ENCODE measurements at places on chromosomes 3 and 15.

DNA sequence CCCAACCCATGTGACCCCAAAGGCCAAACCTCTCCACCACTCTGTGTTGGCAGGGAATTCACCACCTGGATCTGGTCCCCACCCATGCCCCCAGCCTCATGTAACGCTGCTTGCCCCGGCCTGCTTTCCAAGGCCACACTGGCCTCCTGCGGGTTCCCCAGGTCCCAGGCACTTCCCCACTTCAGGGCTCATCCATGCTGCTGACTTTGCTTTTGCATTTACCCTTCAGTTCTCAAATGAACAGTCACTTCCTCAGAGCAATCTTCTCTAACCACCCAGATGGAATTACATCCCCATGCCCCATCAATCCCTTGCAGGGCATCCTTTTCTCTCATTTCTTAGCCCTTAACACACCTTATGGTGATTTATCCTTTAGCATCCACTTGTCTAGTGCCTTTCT, 9.2 kb downstream of the DAPK2 start:
- DNase-seq = no peak

DNA sequence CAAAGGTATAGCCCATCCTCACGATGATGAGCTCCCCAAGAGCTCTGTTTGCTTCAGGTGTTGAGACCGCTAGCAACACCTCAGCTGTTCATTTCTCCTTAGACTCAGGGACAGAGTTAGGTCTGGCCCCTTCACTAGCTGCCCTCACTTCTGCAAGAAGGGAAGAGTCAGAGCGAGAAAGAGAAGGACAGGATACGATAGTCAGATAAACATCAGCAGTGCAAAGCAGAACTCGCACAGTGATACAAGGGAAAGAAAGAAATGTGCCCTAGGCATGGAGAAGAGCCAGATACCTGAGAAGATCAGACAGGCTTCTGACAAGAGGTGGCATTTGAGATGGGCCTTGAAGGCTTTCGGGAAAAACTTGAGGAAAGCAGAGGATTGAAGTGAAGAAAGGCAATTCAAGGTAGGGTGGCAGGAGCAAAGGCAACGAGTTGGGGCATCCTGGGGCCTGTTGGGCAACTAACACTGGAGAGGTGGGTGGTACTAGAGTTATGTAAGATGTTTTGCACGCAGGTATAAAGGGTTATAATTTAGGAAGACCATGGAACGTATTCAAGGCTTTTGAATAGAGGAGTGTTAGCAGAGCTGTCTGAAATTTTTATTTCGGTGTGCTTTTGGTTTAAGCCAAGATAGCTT, 106.0 kb downstream of the PGPEP1L start:
- no peak for DNase-seq

DNA sequence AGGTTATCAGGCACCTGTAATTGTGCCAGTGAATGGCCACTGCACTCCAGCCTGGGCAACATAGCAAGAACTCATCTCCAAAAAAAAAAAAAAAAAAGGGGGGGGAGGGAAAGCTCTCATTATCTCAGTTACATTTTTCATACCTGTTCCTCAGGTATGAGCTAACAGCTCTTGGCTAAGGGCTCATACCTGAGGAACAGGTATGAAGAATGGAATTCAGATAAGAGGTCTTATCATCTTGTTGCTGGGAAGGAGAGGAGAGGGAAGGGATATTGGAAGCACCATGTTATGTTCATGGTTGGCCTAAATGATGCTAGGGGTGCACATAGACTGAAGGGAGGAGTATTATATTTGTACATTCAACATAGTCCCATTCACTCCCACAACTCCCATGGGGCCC, 2.6 kb downstream of the SLC15A2 start:
- DNase-seq = no peak

DNA sequence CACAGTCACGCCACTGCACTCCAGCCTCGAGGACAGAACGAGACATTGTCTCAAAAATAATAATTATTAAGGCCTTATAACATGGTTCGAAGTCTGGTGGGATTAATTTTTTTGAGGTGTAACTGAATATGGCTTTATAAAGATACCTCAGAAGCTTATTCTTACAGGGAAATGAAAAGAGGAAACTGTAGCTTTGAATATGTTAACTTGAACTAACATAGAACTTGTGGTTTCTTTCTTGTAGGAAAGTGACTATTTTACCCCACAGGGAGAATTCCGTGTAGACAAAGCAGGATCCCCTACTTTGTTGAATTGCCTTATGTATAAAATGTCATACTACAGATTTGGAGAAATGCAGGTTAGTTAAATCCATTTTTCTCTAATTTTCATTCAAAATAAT, 96.3 kb downstream of the STT3B start:
- DNase-seq = no peak

GRCh38 chr3:81874738-81875137, 113.3 kb upstream of the GBE1 start:
- no peak for DNase-seq

DNA sequence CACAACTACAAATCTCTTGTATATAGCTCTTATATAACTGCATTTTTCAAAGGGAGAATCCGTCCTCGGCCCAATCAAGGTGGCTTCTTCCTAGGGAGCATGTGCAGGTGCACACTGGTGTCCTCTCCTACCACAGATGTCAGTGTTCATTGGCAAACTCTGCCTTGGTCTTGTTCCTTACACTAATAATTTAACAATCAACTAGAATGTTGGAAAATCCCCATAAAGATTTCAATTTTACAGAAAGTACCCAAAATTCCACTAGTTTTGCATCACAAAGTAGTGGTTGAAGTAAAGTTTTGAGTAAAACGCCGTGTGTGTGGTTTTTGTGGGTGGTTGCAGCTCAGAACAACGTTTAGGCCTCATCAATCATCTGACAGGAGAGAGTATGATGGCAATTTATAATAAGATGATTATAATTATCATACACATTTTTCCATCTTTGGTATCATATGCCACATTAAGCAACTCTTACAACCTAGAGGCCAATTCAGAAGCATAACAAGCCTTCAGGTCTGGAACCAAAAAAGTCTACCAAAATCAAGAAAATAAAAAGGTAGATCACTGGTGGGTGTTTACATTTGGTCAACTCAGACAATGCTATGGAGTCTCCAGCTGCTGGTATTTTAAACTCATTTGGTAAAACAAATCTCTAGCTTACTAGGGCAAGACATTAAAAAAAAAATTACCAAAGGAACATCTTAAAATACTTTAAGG, 128.9 kb upstream of the BHLHE40 start:
- no peak for DNase-seq

Data from NCI-H1092 treated with DMSO at 0.1 percent for 48 hours (cell line).